SK-N-SH treated with all-trans-retinoic acid at 6 μM for 48 hours (cell line): ENCODE measurements at places on chromosomes 7 and 10.
A peak's percentile ranks its signal among the peaks of the same experiment; 100 is the strongest.

GRCh38 chr10:77799352-77799751, 127.2 kb downstream of the DLG5 start:
- no peak for ATAC-seq

GRCh38 chr7:2863461-2864066, 19.5 kb upstream of the GNA12 start:
- ATAC-seq: peak; percentile 94

DNA sequence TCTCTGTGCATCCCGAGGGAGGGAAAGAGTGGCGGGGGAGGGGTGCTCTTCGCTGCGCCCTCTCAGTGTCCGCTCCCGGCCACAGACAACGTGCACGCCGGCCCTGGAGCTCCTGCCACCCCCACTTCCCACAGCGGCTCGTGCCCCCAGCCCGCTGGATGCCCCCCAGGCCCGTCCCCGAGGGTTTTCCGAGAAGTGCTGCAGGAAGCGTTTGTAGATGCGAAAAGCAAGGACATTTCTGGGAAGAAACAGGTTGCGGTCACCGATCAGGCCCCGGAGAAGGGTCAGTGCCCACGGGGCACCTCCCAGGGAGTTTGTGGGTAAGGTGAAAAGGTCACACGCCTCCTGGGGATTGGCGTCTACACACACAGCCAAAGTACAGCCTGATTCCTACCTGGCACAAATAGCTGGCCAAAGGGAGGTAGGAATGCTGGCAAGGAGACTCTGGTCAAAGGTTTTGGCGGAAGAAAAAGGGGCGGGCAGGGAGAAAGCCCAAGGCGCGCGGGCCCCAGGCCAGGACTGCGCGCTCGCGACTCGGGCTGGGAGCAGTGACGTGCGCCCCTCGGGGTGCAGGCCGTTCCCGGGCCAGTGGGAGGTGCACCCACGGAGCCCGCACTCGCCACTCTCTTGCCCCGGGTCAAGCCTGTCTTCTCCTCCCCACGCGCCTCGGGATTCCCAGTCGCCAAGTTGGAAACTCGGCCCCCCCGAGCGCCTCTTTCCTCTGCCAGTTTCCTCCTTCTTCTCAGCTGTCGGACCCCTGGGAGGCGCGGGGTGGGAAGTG, 1.5 kb upstream of the NRP1 start:
- peak; percentile 14 for ATAC-seq

DNA sequence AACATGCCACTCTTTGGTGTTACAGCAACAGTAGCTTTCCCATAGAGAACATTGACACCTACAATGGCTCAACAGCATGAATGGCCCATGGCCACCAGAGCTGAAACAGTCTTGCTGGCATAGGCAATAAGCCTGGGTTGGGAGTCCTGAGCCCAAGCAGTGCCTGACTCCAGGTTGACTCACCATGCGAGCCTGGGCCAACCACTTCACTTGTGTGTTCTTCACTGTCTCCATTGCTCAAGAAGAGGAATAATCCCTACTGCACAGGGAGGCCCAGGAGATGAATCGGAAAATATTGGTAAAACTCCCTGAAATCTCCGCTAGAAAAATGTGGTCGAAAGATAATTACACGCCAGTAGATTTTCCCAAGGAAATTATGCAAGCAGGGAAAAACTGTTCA, 89.2 kb upstream of the INHBA start:
- no peak for ATAC-seq

- ATAC-seq: no peak
Observed at GRCh38 chr7:99194301-99194700, 13.6 kb downstream of the KPNA7 start.

DNA sequence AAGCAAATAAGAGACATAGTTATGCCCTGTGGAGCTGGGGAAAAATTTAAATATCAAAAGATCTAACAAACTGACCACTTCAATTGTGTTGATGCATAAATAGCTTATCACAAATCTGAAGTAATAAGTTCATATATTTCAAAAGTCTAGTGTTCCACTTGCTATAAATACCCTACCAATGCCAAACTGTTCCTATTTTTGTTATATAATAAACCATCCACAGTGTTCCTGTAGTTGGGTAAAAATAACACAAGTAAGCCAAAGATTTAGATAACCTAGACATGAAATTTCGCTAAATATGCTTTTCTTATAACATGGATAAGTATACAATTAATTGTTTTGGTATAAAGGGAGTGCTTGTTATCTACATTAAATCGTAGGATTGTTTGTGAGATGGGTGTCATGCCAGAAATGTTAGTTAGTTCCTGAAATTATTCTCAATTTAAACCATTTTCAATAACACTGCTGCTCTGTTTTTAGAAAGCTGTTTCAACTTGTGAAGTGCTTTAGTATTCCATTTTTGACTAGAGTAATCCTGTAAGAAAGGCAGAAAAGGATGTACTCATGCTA, 85.5 kb downstream of the CACNA2D1 start:
- no peak for ATAC-seq
